ENCODE measurements at places on chromosomes 3 and 15. TPM values are rescaled to one million over a fixed set of nuclear protein-coding genes. Genes with fewer than 3 reads are reported as not detected.

DNA sequence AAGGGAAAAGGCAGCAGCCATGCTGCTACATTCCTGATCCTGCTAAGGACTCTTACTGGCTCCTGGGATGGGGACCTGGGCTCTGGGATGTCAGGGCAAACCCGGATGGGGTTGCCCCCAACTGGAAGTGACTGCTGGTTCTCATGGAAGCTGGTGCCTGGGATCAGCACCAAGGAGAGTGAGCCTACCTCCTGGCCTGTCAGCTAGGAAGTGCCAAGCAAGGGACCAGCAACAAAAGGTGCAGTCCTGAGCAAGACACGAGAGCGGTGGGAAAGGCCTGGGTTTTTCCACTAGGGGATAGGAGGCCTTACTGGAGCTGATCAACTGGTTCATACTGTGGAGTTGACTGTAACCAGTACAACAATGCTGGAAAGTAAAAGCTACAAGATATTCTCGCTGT lies 47.9 kb upstream of the SYNM start:
- H3K36me3 ChIP-seq = no peaks in the 10 kb centered on the region
- DNase-seq = no peak
- no peak overlapping the region for H3K4me3 ChIP-seq

DNA sequence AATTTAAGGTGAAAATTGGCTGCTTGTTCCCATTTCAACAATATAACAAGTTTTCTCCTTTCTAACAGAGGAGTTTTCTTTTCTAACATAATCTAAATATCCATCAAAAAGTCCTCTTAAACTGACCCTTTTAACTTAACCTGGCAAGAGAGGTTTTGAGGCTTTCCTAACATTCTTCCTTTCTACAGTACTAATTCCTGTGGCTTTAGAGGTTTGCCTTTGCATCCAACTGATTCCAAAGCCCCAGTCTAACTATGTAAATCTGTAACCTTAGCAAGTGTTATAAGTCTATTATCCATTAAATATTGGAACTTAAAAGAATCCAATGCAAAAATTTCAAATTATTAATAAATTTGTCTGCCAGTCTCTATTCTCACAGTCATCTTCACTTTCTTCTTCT lies 134.1 kb downstream of the ISL2 start:
- no peak overlapping the region for H3K4me3 ChIP-seq
- DNase-seq = no peak
- no peaks in the 10 kb centered on the region for H3K27me3 ChIP-seq
- H3K4me1 ChIP-seq = peaks cover 9% of the 10 kb centered on the region
- H3K36me3 ChIP-seq = peaks cover 22% of the 10 kb centered on the region
- H3K27ac ChIP-seq = no peak overlapping the region

- H3K27ac ChIP-seq = no peak overlapping the region
- DNase-seq = no peak
- no peaks in the 10 kb centered on the region for H3K4me1 ChIP-seq
- H3K4me3 ChIP-seq = no peak overlapping the region
- H3K36me3 ChIP-seq = no peaks in the 10 kb centered on the region
- no peaks in the 10 kb centered on the region for H3K27me3 ChIP-seq
Observed at GRCh38 chr15:66608881-66609280, 43.1 kb upstream of the LCTL start.

- peaks cover 12% of the 10 kb centered on the region for H3K4me1 ChIP-seq
- H3K27ac ChIP-seq = no peak overlapping the region
- no peaks in the 10 kb centered on the region for H3K27me3 ChIP-seq
- no peaks in the 10 kb centered on the region for H3K36me3 ChIP-seq
- no peak overlapping the region for H3K4me3 ChIP-seq
- DNase-seq = no peak
Observed at GRCh38 chr15:66825139-66825538, 123.1 kb downstream of the SMAD6 start.

GRCh38 chr3:120244834-120245225 lies 40.2 kb downstream of the GPR156 start:
- H3K27ac ChIP-seq = no peak overlapping the region
- H3K27me3 ChIP-seq = no peaks in the 10 kb centered on the region
- H3K4me3 ChIP-seq = no peak overlapping the region
- H3K36me3 ChIP-seq = no peaks in the 10 kb centered on the region
- no peak for DNase-seq
- no peaks in the 10 kb centered on the region for H3K4me1 ChIP-seq

GRCh38 chr3:46549408-46549904 lies 16.6 kb downstream of the LRRC2 start:
- no peak overlapping the region for H3K27ac ChIP-seq
- no peaks in the 10 kb centered on the region for H3K27me3 ChIP-seq
- H3K36me3 ChIP-seq = no peaks in the 10 kb centered on the region
- no peaks in the 10 kb centered on the region for H3K4me1 ChIP-seq
- no peak overlapping the region for H3K4me3 ChIP-seq

GRCh38 chr3:27573138-27573537 lies 89.0 kb upstream of the SLC4A7 start:
- H3K27me3 ChIP-seq = no peaks in the 10 kb centered on the region
- H3K27ac ChIP-seq = no peak overlapping the region
- peaks cover 39% of the 10 kb centered on the region for H3K4me1 ChIP-seq
- DNase-seq = no peak

KBTBD12 gene
- total RNA-seq = not detected

SPPL2A gene
- total RNA-seq = 115 TPM

B3GALNT1 gene
- 22.0 TPM for total RNA-seq

HES1 gene
- 36.7 TPM for total RNA-seq

WNT7A gene
- not detected for total RNA-seq
